ENCODE measurements at places on chromosomes 11 and 22.

GRCh38 chr11:73248526-73249185, 23.5 kb upstream of the P2RY6 start:
- ATAC-seq: no peak

DNA sequence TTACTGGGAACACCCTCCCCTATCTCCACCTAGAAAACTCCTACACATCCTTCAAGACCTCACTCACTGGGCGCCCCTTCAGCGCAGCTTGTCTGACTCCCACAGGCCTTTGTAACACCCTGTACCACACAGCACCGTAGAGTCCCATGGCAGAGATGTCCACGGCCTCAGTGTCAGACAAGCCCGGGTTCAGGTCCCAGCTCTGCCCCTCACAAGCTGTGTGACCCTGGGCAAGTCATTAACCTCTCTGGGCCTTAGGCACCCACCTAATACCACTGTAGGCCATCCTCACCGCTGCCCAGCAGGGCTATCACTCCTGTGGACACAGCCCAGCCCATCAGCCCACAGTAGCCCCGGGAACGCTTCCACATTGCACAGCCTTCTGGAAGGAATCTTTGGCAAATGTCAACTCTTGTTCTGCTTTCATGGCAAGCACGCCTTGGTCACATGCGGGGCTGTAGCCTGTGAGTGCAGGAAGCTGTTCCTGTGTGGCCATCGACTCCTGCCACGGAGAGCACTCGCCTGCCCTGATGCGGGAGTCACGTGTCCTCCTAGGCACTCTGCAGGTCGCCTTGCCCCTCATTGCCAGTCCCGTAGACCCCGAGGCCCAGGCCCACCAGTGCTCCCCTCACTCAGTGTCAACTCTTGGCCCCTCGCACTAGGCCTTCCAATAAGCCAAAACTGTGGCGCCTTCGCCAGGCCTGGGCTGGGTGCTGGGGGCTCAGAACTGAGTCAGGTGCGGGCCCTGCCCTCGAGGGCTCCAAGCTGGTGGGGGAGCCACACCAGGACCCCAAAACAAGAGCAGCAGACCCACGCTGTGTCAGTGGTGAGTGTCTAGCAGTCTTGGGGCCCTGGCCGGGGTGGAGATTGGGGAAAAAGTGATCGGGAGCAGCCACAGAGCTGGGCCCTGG, 32.9 kb upstream of the RFPL3 start:
- no peak for ATAC-seq

DNA sequence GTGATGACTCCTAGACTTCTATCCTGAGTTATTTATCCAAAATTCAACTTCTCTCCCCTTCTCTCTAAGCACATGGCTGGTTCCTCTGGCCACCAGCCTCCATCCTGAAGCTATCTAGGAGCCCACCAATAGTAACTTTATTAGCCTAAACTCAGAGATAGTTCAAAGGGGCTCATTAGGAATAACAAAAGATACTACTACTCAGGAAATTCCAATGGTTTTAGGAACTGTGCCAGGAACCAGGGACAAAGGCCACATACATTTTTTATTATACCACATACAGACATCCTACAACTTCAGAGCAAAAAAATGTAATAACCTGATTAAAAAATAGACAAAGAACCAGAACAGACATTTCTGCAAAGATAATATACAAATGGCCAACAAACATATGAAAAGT, 27.9 kb downstream of the SLC25A17 start:
- no peak for ATAC-seq

GRCh38 chr11:64745189-64745520, 1.2 kb upstream of the RASGRP2 start:
- ATAC-seq: peak; percentile 72

- ATAC-seq: no peak
Measured at GRCh38 chr22:40084246-40084645, 89.5 kb downstream of the FAM83F start.

DNA sequence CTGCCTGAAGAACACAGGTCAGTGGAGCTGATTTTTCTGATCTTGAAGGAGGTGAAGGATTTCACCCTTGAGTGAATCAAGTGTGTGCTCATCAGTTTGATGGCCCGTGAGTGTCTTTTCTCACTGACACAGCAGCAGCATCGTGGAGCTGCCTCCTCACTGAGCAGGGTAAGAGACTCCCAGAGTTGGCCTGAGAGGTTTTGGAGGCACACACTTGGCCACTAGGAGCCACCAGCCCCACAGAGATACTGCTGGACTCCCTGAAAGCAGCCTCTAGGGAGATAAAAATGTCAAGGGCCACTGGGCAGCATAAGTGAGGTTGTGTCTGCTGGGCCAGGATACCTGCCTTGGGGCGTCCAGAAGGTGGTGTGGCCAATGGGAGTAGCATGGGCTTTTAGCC, 245.4 kb downstream of the GRIK4 start:
- no peak for ATAC-seq

DNA sequence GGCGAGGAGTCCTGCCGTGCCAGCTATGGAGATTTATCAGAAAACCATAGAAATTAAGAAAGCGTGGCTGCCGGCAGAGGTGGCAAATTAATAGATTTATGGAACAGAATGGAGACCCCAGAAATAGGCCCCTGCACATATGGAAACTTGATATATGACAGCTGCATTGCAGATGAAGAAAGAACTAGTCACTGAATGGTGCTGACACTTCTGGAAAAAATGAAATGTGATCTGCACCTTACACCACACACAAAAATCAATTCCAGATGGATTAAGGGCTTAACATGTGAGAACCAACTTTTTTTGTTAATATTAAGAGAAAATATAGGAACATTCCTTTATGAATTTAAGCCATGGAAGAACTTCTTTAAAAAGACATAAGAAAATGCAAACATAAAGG, 40.3 kb upstream of the TSKU start:
- no peak for ATAC-seq

DNA sequence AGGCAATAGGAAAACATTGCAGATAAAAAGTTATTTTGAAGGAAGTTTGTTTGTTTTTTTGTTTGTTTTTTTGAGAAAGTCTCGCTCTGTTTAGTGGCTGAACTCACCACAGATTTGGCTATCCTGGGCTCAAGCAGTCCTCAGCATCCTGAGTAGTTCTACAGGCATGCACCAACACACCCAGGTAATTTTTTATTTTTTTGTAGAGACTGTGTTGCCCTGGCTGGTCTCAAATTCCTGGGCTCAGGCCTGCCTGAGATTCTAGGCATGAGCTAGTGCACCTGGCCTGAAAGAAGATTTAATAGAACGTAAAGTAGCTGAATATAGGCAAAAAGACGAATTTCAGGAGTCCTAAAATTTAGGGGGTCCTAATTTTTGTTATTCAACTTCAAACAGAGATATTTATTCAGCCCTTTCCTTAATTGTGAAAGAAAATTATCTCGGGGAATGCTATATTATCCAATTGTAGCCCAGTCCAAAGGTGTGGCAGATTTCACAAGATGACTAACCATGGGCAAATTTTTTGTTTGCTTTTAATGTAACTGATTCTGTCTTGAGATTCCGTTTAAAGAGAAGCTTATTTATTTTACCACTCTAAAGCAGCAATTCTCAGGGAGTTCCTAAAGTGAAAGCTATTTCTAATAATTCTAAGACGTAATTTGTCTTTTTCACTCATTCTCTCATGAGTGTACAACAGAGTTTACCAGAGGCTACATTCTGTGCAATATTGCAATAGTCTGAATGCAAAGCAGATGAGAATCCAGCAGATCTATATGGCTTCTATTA, 940 bp downstream of the IL18 start:
- ATAC-seq: no peak

- ATAC-seq: no peak
Measured at GRCh38 chr11:61027141-61027840, 55.8 kb downstream of the CD6 start.

GRCh38 chr11:91800208-91800914, 424.3 kb upstream of the FAT3 start:
- no peak for ATAC-seq

GRCh38 chr11:75714211-75714610, 3.4 kb upstream of the MOGAT2 start:
- no peak for ATAC-seq

- ATAC-seq: no peak
Measured at GRCh38 chr11:10375280-10375971, 70.6 kb downstream of the ADM start.

- no peak for ATAC-seq
Measured at GRCh38 chr11:79152511-79152910, 288.3 kb downstream of the TENM4 start.

- no peak for ATAC-seq
Measured at GRCh38 chr11:109993786-109994185, 99.4 kb upstream of the ZC3H12C start.

DNA sequence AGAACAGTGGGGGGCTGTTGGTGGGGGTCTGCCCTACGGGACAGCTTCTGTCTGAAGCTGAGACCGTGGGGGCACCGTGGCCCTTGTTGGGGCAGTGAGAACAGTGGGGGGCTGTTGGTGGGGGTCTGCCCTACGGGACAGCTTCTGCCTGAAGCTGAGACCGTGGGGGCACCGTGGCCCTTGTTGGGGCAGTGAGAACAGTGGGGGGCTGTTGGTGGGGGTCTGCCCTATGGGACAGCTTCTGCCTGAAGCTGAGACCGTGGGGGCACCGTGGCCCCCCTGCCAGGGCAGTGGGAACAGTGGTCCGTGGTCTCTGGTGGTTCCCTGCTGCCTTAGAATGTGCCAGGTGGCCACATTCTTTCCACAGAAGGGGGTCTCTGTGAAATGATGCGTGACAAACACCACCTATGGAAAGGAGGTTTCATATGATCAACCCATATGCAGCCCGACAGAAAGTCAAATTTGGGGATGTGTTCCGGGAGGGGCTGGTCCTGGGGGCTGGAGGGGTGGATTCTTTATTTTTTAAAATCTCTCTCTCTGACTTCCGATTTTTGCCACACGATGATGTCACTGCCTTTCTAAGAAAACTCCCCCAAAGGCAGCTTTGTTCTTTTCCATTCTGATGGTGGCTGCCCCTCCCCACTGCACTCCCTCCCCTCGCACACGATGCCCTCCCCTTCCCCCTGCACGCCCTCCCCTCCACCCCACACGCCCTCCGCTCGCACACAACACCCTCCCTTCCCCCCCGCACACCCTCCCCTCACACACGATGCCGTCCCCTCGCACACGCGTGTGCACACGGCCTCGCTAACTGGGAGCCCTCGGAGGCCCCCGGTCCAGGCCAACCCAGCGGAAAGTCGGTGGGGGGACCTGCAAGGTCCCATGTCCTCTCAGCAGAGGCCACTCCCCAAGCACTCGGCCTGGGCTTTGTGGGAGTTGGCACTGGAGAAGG, 1186.5 kb downstream of the BRD1 start:
- no peak for ATAC-seq

DNA sequence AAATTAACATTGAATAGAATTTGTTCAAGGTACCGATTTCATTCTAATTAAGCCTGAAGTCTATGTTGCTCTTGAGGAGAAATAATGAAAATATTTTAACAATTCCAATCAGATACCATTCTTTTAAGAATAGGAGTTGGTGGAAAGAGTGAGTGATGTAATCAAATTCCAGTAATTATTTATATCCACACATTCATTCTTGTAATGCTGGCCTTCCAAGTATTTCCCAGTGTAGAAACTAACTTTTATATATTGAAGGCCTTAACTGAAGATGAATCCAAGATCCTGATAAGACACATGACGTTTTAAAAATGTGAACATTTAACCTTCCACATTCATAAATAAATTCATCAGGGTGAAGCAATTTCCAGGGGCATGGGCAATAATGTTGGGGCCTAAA, 36.6 kb upstream of the PAX6 start:
- no peak for ATAC-seq

- ATAC-seq: no peak
Measured at GRCh38 chr11:94796863-94797262, 28.7 kb downstream of the AMOTL1 start.

DNA sequence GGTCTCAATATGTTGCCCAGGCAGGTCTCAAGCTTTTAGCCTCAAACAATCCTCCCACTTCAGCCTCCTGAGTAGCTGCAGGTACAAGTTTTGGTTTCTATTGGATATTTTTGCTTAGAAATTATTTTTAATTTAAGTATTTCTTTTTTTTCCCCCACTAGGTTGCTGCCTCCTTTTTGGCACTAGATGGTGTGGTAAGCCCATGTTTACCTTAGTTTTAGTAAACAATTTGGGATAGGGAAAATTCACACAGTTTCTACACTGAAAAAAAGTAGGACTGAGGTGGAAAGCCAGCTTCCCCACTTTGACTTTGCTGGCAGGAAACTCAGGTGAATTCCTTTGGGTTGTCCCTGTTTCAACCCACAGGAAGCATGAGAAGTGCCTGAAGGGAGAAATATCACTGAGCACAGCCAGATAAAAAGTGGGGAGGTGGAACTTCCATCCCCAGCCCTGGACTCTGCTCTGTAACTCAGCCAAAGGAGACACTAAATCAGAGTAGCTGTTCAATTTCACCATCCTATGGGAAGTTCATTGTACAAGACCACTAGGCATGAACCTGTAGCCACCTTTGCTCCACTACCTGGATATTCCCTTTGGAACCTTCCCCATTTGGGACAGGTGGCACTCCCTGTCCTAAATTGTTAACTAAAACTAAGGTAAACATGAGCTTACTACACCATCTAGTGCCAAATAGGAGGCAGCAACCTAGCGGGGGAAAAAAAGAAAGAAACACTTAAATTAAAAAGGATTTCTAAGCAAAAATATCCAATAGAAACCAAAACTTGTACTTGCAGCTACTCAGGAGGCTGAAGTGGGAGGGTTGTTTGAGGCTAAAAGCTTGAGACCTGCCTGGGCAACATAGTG, 154.4 kb upstream of the FAT3 start:
- ATAC-seq: no peak

- no peak for ATAC-seq
Measured at GRCh38 chr11:68583041-68583446, 101.3 kb upstream of the GAL start.

DNA sequence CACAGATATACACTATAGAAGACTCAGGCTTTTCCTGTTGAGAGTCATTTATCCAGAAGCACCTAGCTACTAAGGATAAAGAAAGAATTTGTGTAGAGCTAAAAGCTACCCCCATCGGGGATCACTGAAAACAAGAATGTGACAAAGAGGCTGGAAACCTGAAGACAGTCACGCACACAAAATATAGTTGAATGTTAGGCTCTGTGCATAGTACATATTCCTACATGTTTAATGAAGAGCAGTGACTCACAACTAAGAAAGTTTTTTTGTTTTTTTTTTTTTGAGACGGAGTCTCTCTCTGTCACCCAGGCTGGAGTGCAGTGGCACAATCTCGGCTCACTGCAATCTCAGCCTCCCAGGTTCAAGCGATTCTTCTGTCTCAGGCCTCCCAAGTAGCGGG, 8.4 kb downstream of the OR10V1 start:
- no peak for ATAC-seq

DNA sequence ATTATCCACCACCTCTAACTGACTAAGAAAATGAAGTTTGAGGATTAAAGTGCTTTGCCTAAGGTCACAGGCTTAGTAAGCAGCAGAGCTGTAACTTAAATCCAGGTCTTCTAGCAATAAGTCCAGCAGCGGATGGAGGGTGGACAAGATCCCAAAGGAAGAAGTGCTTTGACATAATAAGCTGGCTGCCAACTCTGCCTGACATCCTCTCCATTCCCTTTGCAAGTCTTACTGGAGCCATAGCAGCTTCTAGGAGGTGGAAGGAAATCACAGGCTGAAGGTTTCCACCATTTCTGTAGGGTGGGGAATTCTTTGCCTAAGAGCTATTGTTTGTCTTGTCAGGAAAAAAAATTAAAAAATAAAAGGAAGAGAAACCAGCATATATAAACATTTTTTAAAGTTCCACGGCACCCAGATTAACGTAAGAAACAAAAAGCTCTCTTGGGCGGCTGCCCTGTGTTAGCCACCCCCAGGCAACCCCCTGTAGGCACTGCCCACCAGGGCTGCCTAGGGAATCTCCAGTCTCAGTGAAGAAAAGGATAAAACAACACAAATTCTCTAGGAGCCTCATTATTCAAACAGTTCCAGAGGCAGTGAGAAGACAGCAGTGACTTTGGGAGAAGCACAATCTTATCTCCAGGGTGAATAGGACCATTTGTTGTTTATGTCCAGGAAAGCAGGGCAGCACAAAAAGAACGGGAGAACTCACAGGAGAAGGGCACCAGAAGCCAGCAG, 380.8 kb upstream of the CADM1 start:
- ATAC-seq: no peak
